ENCODE measurements at places on chromosomes 3 and 15. TPM values are rescaled to one million over a fixed set of nuclear protein-coding genes. Genes with fewer than 3 reads are reported as not detected.

DNA sequence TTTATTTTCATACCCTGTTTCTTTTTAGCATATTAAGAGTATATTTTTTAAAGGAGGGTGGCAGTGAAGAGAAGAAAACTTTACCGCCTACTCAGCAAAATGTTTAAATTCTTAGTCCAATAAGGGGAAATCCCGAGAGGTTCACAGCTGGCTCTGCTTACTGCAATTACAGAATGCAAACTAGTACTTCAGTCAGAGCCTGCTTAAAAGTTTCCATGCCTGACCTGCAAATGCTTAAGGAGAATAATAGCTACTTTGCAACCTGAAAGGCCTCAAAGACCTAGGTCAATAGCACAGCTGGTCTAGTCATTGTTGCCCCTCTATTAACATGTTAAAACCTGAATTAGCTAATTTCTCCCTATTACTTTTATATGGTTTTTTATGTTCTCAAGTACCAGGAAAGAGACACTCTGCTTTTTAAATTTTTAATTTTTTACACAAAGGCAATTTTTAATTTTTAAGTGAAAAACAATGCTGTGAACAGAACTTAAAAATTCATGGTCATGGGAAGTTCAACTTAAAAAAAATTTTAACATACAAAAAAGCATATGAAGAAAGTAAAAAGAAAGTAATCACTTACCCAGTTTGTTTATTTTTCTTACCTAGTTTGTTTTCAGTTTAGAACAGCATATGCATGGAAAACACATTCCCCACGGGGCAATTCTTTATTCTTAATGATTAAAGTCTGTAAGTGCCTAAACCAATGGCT, 79.2 kb downstream of the P3H2 start:
- H3K27ac ChIP-seq = no peak overlapping the region
- no peak for DNase-seq
- H3K36me3 ChIP-seq = no peaks in the 10 kb centered on the region
- H3K27me3 ChIP-seq = no peaks in the 10 kb centered on the region
- H3K4me1 ChIP-seq = no peaks in the 10 kb centered on the region
- no peak overlapping the region for H3K4me3 ChIP-seq

Gene PLCH1
- total RNA-seq = 3.4 TPM

Gene FSTL1
- 1,263 TPM for total RNA-seq

- DNase-seq = no peak
- H3K36me3 ChIP-seq = no peaks in the 10 kb centered on the region
- H3K4me3 ChIP-seq = no peak overlapping the region
- no peaks in the 10 kb centered on the region for H3K4me1 ChIP-seq
Observed at GRCh38 chr15:83422081-83422480, 25.1 kb upstream of the SH3GL3 start.

Gene C15orf61
- total RNA-seq = 24.3 TPM

DNA sequence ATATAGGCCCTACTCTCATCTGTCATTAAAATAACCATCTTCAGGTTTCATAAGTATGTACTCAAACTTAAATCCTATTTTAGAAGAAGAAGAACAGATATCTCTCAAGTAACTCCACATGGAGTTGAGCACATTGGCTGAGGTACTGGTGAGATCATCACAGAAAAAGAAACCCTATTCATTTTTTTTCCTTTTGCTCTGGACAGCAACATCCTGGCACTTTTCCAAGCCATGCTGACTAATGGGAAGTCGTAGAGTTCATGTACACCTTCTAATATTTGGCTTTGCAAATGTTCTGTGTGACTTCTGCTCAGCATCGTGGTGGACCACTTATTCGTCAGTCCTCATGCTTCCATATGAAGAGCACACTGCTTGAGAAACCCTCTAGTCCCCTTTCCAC, 336.0 kb upstream of the KCNH8 start:
- DNase-seq = no peak
- H3K4me3 ChIP-seq = no peak overlapping the region
- H3K27ac ChIP-seq = no peak overlapping the region
- H3K27me3 ChIP-seq = no peaks in the 10 kb centered on the region
- no peaks in the 10 kb centered on the region for H3K4me1 ChIP-seq
- no peaks in the 10 kb centered on the region for H3K36me3 ChIP-seq

DNA sequence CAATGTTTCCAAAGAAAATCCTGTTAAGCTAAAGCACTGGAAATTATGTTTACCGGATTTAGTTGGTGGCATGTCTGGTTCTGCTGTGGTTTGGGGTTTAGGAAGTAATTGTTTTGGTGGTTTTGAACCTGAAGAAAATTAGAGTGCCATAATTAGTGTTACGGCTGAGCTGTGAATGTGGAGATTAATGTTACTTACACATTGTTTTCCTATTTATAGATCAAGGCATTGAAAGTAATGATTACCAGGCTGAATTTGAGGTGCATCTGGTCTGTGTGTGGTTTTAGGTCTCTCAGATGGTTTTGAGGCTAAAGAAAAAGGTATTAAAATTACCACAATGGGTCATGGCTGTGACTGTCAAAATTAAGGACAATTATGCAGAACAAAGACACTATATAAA, 128.9 kb downstream of the TFG start:
- no peaks in the 10 kb centered on the region for H3K36me3 ChIP-seq
- H3K27ac ChIP-seq = no peak overlapping the region
- no peak overlapping the region for H3K4me3 ChIP-seq
- DNase-seq = no peak
- H3K4me1 ChIP-seq = no peaks in the 10 kb centered on the region

Gene FBLN2
- 81.3 TPM for total RNA-seq

DNA sequence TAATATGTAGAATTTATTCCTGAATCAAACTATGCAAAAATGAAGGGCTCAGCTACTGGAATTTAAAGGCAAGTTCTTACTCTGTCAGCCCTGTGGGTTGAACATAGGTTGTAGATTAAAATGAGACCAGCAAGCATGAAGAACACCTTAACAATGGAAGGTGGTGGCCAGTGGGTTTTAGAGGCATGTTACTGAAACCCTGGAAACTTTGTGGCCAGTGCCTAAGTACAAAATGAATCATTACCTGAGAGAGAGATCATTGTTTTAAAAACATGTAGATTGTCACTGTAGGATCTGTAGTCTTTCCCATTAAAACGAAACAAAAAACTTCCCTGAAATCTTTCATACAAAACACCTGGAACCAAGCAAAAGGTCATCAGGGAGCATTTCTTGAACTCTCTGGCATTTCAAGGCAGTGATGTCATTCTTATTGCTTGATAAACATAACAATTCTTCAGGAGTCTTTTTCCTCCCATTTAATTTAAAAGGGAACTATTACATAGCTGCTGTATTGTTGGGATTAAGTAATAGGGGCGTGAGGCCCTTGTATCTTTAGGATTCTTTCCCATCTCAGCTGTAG, 51.8 kb downstream of the TMEM108 start:
- no peaks in the 10 kb centered on the region for H3K27me3 ChIP-seq
- H3K4me3 ChIP-seq = no peak overlapping the region
- no peak for DNase-seq
- no peak overlapping the region for H3K27ac ChIP-seq
- no peaks in the 10 kb centered on the region for H3K36me3 ChIP-seq
- no peaks in the 10 kb centered on the region for H3K4me1 ChIP-seq

Measured in breast epithelium (tissue), 4 donors.